Camera-type eye (tissue), 1 donor: ENCODE measurements at places on chromosomes 3 and 15. TPM values are rescaled to one million over a fixed set of nuclear protein-coding genes. Genes with fewer than 3 reads are reported as not detected.

The PEX5L gene
- 22.8 TPM for total RNA-seq

The ZNF501 gene
- 14.0 TPM for total RNA-seq

The AP2M1 gene
- 273 TPM for total RNA-seq

The CD200 gene
- 35.0 TPM for total RNA-seq

The MAGEL2 gene
- 6.7 TPM for total RNA-seq

The KLHL6 gene
- 2.5 TPM for total RNA-seq

The PPM1L gene
- total RNA-seq = 58.1 TPM
